Stimulated activated CD4-positive, alpha-beta T cell treated with anti-CD3 and anti-CD28 coated beads, Interleukin-1b, Interleukin-23, amount 100 ng/mL, for 24 hours (primary cell): ENCODE measurements at places on chromosomes 13 and 19.

DNA sequence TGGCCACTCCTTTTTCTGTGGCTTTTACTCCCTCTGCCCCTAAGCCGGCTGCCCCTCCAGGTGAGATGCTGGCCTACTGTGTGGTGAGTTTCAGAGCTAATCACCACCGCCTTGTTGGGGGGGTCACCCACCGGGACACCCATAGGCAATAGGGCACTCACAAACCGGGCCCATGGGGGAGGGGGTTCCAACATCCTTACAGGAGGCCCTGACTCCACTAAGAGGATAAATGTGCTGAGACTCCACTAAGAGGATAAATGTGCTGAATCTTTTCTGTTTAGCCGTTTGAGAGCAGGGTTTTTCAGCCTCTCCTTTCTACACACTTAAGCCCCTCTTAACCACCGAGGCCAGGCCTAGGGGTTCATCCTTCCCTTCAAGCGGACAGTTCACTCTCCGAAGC is 73.7 kb downstream of the SLC15A1 start:
- DNase-seq: no peak

- DNase-seq: no peak
These were observed 10.3 kb downstream of the EHD2 start for GRCh38 chr19:47723581-47723940.

DNA sequence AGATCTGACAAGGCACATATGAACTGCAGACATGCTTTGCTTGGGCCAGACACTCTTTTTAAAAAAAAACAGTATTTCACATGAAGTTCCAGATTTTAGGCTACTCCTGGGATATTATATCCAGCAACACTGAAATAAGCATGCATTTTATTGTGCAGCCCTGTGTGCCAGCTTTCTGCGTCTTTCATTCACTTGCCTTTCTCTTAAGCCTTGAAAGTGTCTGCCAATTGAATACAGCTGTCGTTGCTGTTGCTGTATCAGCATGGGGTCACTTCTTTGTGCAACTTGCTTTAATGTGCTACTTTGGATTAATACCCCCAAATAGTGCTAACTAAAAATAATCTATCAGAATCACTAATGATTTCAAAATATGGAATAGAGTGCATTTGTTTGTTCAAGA is 657.8 kb downstream of the SLITRK6 start:
- DNase-seq: no peak

- DNase-seq: no peak
These were observed 70.0 kb downstream of the INSR start for GRCh38 chr19:7224209-7224686.

GRCh38 chr13:89865164-89866064 is 1482.1 kb upstream of the MIR17HG start:
- DNase-seq: no peak

- no peak for DNase-seq
These were observed 739.4 kb upstream of the GPC6 start for GRCh38 chr13:92487238-92487637.

- DNase-seq: no peak
These were observed 2.9 kb downstream of the ANKRD27 start for GRCh38 chr19:32671883-32672593.

DNA sequence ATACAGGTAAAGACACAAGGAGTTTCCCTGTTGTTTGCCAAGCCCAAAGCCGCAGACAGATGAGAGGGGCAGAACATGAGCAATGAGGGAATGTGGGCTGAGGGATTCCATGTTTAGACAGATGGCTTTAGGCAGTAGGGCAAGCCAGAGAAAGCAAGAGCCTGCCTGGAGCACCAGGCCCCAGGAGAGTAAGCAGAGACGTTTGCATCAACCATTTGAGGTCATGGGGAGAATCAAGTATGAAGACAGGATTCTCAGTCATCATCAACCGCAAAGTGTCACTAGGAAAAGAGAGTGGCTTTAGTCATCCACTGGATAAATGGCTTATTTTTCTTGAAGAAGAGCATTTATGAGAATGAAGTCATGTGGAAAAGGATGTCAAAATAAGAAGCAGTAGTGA is 184.7 kb downstream of the COG6 start:
- DNase-seq: no peak

DNA sequence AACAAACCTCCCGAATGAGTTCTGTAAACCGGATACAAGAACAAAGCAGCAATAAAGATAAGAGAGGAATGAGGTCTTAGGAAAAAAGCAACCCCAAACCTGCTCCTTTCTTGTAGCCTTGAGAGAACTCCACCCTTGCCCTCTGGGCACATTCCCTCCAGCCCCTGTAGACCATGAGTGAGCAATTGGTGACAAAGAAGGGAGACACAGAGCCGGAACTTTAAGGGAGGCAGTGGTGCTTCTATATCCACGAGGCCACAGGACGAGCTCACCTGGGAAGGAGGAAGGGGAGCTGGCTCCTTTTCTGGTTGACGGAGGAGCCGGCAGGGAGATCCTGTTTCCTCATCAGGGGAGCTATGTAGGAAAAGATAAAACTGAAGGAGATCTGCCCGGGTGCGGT is 13.0 kb downstream of the BRME1 start:
- DNase-seq: no peak

- no peak for DNase-seq
These were observed 45.6 kb downstream of the LHFPL6 start for GRCh38 chr13:39557285-39557955.

DNA sequence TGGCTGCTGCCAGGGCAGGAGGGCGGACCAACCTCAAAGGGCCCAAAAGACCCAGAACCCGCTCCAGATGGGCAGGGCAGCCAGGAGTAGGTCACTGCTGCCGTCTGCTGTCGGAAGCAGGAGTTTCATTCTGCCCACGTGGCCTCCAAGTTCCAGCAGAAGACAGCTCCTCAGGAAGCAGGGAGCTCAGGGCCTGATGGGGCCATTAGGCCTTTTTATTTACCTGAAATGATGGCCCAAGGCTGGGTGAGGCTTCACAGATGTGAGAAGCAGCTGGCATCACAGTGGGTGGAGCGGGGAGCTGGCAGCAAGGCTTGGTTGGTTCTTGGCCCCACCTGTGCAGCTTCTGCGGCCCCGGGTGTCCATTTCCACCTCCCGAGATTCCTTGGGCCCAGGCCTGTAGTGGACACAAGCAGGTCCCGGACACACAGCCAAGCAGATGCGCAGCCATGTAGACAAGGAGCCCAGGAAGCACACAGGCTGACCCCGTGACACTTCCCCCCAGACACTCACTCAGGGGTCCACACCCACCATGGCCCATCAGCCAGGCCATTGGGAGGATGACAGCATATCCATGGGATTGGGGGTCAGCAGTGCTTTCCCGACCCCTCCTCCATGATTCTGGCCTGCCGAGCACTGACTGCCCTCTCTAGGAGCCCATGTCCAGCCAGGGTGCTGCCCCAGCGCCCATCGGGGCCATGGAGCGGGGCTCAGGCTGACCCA is 26.4 kb downstream of the C13orf46 start:
- no peak for DNase-seq

GRCh38 chr13:79245937-79246577 is 160.0 kb downstream of the RBM26 start:
- DNase-seq: no peak

GRCh38 chr19:45097776-45098520 is 5.0 kb downstream of the PPP1R37 start:
- DNase-seq: no peak

DNA sequence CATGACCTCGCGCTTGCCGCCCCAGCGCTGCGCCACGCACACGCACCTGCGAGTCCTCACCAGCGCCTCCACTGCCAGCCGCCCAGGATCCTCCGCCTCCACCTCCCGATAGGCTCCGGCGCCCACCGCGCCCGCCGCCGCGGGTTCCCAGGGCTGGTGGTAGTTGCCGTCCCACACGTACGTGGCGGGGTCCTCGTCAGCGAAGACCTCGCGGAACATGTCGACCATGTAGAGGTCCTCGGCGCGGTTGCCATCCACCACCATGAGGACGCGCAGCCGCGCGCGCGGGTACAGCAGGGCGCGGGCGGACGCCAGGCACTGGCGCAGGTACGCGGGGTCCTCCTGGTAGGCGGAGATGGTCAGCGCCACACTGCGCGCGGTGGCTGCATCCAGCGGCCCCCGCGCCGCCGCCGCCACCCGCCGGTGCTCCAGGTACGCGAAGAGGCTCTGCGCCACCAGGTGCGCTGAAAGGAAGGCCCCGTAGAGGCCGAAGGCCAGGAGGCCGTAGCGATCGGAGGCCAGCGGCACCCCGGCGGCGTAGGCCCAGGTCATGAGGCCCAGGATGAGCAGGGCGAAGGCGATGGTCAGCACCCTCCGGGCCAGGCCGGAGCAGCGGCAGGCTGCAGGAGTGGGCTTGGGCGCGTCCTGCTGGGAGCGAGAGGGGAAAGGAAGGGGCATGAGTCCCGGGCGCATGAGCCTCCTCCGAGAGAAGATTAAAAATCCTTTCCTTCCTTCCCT is 4.4 kb downstream of the HAS1 start:
- no peak for DNase-seq

DNA sequence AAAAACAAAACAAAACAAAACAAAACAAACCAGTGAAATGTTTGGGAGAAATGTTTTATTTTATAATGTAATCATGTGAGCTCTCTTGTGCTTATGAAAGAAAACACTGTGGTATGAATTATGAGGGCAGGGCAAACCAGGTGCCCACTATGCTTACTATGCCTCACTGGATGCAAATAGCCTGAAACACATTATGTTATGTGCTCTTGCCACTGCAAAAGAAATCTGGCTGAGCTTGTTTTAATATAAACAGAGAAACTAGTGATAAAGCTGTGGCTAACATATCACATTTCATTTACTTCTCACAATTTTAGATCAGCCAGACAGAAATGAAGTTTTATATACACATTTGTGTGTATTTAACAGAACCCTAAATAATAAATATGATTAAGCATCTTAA is 8.7 kb upstream of the NBEA start:
- no peak for DNase-seq

DNA sequence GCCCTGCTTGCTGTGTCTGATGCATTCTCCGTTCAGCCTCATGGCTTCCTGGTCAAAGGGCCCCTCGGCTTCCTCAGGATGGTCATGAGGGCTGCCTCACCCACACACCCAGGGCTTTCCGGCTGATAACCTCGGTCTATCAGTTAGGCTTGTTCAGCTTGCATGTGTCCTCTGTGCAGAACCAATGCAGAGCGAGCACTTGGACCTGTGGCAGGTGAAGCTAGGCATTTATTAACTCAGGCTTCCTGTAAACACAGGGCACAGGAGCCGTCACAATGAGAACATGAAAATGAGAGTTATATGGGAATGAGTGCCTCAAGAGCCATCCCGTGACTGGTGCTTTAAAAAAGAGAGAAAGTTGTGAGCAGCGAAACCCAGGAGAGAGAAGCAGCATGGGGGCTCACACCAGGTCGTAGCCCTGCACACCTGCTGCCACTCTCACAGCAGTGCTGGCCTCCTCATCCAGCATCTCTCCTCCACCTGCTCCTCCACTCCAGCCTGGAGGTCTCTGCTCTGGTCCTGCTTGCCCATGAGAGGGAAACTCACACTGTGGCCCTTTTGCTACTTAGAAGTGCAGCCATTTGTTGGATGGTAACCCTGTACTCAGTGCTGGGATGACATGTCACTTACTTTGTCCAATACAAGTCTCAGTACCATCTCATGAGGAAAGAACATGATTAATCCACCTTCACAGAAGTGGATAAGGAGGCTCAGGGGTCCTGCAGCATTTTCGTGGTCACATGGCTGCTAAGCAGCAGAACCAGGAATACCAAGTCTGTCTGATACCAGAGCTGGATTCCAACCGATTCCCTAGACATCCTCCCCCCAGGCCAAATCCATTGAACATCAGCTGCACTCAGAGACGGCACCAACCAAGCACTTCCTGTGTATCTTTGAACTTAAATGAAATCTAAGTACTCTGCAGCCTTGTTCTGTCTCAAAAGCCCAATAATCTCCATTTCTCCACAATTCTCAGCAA is 50.5 kb upstream of the IRS2 start:
- no peak for DNase-seq

GRCh38 chr19:28170066-28170465 is 1042.9 kb downstream of the UQCRFS1 start:
- no peak for DNase-seq

DNA sequence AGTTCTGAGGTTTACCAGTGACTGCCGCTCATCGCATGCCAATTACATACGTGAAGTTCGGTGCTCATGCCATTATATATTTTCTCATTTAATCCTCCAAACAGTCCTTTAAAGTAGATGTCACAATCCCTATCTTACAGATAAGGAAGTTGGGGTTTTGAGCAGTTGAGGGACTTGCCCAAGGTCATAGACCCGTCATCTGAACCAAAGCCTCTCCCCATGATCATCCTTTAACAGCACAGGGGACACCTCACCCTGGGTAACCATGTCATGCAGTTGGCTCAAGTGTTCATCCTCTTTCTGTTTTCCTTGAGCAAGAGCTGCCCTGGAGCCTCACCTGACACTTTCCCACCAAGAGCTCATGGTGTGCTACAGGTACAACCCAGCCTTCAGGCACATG is 69.1 kb downstream of the HSPH1 start:
- DNase-seq: no peak

DNA sequence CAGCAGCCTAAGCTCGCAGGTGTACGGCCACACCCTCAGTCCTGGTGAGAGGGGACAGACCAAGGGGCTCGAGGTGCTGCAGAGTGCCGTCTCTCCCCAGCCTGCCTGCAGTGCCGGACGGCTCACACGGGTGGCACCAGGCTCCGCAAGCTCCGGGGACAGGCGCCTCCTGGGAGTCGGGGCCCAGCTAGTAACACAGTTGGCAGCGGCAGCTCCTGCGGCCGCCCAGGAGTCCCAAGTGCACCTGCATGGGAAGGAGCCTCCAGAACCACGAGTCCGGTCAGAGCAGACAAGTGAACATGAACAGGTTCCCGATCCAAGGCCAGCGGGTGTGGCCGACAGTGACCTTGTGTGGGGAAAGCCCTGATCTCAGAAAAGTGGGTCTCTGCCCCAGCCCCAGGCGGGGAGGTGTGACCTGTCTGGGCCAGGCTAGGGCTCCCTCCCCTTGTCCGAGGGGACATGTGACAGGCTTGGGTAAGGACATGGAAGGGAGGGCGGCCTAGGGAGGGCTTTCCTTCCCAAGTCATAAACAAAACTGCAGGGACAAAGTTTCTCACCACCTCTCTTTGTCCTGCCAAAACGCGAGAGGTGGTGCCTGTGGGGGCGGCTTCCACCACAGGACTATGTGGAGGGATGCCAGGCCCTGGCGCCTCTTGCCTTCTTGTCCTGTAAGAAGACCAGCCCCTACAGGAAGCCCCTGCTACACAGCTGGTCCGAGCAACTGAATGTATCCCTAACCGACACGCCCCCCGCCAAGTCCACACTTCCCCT is 46.5 kb downstream of the MLLT1 start:
- DNase-seq: no peak

GRCh38 chr13:27794921-27795717 is 2.8 kb downstream of the GSX1 start:
- no peak for DNase-seq

GRCh38 chr19:2273356-2274184 is 8.4 kb downstream of the PEAK3 start:
- DNase-seq: peak; percentile 49

GRCh38 chr13:81394640-81395039 is 1053.7 kb upstream of the SPRY2 start:
- DNase-seq: no peak

DNA sequence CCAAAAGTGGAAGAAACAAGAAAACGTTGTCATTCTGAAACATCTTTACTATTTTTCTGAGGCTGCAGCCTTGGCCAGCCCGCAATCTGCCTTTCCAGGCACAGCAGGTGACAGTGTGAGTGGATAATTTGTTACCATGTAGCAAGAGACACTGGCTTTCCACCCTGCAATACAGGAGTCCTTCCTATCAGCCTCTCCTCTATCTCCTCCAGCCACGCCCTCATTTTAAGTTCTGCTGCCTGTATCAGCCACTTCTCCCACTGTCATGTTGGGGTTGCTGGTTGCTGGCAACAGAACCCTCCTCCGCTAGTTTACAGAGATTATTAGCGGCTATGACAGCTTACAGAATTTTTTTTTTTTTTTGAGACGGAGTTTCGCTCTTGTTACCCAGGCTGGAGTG is 7.7 kb upstream of the LGALS7 start:
- DNase-seq: no peak

- no peak for DNase-seq
These were observed 51.5 kb downstream of the SOX21 start for GRCh38 chr13:94660695-94661326.
